ENCODE measurements at places on chromosomes 5 and 9.
A peak's percentile ranks its signal among the peaks of the same experiment; 100 is the strongest.

DNA sequence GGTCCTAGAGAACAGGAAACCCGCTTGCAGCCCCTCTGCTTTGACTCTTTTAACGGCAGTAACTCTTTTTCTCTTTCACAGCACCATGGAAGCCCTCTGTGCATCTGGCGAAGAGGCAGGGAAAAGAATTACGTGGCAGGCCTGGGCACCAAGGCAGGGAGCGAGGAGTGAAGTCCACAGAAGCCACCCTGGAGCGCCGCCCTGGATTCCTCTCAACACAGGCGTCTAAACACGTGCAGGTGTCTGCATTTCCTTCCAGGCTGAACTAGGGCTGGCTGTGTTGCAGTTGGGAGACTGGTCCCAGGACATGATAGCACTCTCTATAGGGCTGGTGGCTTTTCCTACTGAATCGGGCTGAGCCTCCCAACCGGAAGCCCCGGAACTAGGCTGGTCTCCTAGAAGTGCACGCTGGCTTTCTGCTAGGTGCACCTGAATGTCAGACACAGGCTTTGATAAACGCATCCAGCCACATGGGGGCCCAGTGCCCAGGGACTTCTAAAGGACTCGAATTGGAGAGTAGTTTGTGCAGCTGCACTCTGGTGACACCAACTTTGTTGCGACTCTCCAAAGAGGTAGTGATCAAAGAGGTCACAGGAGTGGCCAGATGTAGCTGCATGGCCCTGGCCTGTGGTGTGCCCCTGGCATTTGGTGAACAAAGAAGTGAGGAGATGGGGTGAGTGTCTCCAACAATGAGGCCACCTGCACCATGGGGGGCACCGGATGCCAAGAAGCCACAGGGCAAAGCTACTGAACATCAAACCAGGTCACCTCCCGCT lies 54.5 kb downstream of the AK8 start:
- no peak for DNase-seq

DNA sequence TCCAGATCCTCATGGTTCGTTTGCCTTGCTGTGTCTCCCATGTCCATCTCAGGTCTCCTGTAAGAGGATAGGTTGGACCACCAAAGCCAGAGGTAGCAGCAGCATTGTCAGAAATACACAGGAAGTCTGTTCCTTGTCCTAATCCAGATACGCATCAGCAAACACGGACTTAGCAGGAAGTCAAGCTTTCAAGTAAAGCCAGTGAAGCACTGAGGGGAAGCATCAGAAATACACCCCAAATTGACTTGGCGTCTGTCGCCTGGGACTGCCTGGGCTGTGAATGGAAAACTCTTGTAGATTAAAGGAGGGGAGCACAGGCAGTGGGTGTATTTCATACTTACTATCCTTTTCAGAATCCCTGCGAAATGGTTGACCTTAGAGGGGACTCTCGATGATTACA lies 171.3 kb downstream of the PSAT1 start:
- DNase-seq = no peak

- DNase-seq = no peak
Observed at GRCh38 chr9:88905506-88905905, 85.8 kb upstream of the S1PR3 start.

- no peak for DNase-seq
Observed at GRCh38 chr9:136773386-136774044, 9.2 kb upstream of the LCN15 start.

- DNase-seq = peak; percentile 37
Observed at GRCh38 chr5:1800472-1801221, 560 bp upstream of the NDUFS6 start.

- no peak for DNase-seq
Observed at GRCh38 chr9:122331523-122331927, 39.3 kb upstream of the PTGS1 start.

DNA sequence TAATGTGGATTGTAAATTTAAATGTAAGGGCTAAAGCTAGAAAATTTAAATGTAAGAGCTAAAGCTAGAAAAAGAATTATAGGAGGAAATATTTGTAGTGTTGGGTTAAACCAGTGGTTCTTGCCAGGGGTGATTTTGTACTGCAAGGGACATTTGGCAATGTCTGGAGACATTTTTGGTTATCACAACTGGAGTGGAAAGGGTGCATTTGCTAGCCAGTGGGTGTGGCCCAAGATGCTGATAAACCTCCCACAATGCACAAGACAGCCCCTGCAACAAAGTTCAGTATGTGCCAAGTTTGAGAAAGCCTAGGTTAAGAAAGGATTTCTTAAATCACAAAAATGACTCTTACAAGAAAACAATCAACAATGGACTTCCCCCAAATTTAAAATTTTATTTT lies 31.6 kb upstream of the ELL2 start:
- DNase-seq = no peak

DNA sequence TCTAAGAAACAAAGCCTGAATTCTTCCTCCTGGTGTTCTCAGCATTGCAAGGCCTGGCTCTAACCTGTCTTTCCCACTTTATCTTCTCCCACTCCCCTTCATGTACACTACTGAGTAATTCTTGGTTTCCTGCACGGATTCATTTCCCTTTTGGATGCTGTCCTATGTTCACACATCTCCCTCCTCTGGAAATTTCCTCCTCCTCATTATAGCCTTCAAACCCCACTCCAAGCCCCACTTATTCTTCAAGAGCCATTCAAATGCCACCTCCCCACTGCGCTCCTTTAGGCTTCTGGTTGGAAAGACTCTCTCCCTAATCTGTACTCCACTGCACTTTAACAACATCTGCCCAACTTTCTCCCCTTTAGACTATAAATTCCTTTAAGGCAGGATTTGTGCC lies 28.2 kb upstream of the C5orf63 start:
- DNase-seq = no peak
